DMS53 (cell line): ENCODE measurements at places on chromosomes 2 and 18.

- DNase-seq: no peak
Measured at GRCh38 chr2:129751409-129751808, 228.1 kb upstream of the RAB6C start.

DNA sequence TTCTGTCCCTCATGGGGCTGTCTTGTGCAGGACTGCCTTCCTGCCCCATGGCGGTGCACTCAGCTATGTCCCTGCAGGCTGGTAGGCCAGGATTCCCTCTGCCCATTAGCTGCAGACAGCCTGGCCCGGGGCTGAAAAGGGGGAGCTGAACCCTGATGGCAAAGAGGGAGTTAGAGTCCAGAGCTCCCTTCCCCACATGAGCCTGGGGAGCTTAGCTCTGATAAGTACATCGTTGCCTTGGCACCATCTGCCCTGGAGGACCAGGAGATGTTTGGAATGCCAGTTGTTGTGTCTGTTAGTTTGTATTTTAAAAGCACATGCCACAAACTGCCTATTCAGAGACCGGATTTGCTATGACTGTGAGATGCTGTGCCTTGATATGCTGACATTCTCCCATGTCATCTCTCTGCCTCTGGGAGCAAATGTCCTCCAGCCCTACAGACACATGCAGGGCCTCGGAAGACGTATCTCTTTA, 65.1 kb upstream of the AFF3 start:
- no peak for DNase-seq

GRCh38 chr2:150388289-150388625, 99.2 kb downstream of the RND3 start:
- no peak for DNase-seq

DNA sequence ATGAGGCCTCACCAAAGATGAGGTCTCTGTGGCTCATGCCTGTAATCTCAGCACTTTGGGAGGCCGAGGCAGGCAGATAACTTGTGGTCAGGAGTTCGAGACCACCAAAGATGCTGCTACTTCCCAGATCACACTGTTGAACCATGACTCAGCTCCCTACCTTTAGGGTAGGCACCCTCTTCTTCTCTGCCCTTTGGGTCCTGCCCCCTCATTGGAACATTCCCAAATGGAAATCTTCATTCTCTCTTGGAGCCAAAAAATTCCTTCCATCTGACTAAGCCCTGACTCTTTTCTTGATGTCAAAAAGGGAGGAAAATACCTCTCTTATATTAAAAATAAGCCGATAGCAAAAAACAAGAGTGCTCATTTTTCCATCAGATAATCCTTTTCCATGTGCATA, 183.5 kb downstream of the PAX3 start:
- DNase-seq: no peak

GRCh38 chr2:2681711-2682251, 350.7 kb upstream of the MYT1L start:
- no peak for DNase-seq

- no peak for DNase-seq
Measured at GRCh38 chr2:160293391-160294091, 93.5 kb upstream of the ITGB6 start.

- DNase-seq: no peak
Measured at GRCh38 chr2:71463342-71463654, 9.9 kb downstream of the DYSF start.

DNA sequence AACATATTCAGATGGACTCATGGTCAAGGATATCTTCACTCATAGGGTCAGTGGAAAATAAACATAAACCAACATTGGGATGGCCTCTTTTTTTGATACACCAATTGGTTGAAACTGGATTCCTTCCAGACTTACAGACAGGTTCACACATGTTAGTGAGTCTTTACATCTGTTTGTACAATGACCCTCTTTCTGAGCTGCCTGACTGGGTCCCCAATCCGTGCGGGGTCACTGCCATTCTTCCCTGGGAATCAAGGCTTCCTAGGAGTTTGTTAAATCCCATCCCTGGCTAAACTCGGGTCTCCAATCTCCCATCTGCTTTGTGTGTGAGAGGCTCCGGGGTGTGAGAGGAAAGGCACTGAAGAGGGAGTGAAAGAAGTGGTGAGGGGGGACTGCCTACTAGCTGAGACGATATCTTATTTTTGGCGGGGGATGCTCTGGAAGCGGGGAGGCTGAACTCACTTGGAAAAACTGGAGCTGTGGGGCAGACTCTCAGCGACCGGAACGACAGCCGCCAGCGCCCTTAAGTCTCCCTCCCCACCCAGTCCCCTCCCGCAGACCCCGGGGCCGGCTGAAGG, 487 bp downstream of the STARD6 start:
- DNase-seq: no peak

DNA sequence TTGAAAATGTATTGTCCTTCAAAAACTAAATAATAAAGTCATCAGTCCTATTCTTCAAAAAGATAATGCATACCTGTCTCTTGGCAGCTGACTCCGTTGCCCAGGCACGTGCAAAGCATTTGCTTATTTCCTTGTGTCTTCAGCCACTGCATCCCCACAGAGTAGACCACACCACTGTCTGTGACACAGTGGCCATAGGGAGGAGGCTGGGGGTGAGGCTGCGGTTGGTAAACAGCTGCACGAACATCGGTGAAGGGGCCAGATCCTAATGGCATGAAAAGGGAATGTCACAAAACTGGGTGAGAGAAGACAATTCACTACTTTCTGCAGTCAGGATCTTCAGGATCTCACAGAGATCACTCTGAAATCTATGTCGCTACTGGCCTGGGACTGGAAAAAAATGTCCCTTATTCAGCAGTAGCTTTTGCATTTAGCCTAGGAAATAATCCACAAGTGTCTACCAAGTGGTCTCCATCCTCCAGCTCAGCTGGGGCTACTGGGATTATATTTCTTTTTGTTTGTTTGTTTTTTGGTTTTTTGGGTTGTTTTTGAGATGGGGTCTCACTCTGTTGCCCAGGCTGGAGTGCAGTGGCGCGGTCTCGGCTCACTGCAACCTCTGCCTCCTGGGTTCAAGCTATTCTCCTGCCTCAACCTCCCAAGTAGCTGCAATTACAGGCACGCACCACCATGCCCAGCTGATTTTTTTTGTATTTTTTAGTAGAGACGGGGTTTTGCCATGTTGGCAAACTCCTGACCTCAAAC, 10.7 kb downstream of the FN1 start:
- DNase-seq: no peak

- DNase-seq: peak; percentile 13
Measured at GRCh38 chr18:69022426-69022825, 224.5 kb downstream of the CCDC102B start.

DNA sequence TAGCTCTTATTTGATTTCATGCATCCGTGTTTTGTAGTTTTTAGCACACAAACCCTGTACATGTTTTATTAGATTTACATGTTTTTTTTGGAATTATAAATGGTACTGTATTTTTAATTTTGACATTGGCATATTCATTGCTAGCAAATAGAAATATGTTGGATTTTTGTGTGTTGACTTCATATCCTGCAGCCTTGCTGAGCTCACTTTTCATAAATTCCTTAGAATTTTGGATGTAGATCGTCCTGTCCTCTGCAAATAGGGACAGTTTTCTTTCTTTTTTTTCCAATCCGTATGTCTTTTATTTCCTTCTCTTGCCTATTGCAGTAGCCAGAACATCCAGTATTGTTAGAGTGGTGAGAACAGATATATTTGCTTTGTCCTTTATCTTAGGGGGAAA, 46.7 kb upstream of the GPR17 start:
- DNase-seq: no peak

- DNase-seq: no peak
Measured at GRCh38 chr2:237156031-237156856, 70.6 kb downstream of the COPS8 start.

- no peak for DNase-seq
Measured at GRCh38 chr2:144431392-144431783, 88.5 kb downstream of the ZEB2 start.

DNA sequence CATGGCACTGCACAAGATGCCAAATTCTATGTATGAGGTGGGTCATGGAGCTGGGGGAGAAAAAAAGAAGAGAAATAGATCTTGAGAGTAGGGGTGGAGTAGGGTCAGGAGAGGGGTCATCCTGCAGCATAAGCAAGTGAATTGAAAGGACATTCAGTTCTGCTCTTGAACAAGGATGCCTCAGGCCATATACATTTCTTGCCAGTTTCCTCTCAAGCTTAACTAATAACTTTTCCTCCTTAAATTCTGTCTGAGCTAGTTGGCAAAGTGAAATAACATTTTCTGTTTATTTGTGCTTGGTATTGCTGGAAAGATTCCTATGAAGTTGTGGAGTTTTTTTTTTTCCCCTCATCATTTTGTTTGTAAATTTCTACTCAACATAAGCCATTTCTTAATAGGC, 99.0 kb upstream of the LTBP1 start:
- no peak for DNase-seq

- peak; percentile 42 for DNase-seq
Measured at GRCh38 chr2:105237045-105237765, 4.3 kb upstream of the GPR45 start.

GRCh38 chr2:209767316-209767715, 4.3 kb upstream of the UNC80 start:
- DNase-seq: no peak

DNA sequence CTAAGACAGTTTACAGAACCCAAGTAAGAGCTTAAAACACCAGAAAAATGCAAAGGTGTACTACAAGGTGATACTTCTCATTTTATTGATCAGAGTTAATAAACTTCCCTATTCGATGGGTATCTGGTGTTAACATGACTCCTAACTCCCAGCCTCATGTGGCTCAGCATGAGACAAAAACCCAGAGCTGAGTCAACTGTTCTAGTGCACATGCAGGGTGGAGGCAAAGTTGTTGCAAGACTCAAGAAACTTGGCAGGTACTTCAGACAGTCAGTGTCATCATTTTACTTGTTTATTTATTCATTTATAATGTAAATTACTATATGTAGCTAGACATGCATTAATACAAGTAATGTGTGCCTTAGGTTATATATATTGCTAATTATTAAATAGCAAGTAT, 216.6 kb upstream of the DSEL start:
- DNase-seq: peak; percentile 13

DNA sequence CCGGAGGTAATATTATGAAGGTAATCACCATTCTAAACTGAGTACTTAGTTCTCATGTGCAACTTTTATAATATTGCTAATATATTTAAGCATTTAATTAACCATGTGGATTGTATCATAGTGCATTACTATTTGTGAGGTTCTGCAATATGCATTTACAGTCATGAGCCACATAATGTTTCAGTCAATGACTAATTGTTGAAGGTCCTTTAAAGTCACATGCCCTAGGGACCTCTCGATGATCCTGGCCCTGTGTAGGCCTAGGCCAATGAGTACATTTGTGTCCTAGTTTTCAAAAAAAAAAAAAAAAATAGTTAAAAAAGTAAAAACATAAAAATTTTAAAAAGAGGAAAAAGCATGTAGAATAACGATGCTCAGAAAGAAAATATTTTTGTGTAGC, 298.0 kb downstream of the DSEL start:
- no peak for DNase-seq

- DNase-seq: no peak
Measured at GRCh38 chr2:128395640-128396499, 77.2 kb upstream of the HS6ST1 start.

DNA sequence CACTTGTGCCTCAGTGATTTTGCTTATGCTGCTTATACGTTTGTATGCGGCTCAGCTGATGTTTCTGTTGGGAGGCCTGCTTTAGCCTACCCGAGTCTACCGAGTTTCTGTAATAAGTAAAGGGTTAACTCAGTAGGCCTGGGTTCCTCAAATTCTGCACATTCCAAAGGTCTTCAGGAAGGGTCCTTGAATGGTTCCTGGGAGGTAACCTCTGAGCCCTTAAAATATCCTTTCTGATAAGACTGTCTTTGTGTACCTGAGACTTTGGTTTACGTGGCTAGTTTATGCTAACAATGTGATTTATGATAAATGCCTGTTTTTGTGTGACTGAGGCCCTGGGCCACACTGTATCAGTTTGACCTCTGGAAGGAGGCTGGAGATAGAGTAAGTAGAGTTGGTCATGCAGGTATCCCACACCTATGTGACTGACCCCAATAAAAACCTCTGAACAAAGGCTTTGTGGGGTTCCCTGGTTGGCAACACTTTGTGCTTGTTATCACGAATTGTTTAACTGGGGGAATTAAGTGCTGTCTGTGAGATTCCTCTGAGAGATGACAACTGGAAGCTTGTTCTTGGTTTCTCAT, 18.9 kb upstream of the PNPT1 start:
- no peak for DNase-seq

GRCh38 chr2:25483607-25484266, 142.0 kb upstream of the DNMT3A start:
- DNase-seq: no peak

- DNase-seq: peak; percentile 74
Measured at GRCh38 chr2:11128243-11128951, 26.9 kb upstream of the SLC66A3 start.

DNA sequence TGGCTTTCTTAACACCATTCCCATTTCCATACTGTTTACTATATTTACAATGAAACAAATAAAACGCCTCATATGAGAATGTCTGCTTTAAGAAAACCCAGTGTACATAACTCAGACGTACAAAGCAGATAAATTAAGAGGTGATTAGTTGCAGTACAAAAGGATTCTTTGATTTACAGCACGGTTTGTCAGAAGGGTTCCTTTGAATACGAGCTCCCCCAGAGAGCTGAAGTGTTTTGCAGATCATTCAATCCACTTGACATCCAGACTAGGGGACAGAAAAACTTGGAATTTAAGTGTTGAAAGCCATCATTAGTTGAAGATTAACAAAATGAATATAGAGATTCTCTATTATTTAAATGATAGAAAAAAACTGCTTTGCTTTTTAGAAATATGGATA, 72.5 kb downstream of the RAPGEF4 start:
- DNase-seq: no peak

GRCh38 chr2:107322416-107322815, 436.4 kb upstream of the ST6GAL2 start:
- DNase-seq: no peak

GRCh38 chr2:238593236-238593635, 166.5 kb downstream of the ASB1 start:
- DNase-seq: no peak

- no peak for DNase-seq
Measured at GRCh38 chr2:898319-898718, 52.3 kb upstream of the SNTG2 start.

DNA sequence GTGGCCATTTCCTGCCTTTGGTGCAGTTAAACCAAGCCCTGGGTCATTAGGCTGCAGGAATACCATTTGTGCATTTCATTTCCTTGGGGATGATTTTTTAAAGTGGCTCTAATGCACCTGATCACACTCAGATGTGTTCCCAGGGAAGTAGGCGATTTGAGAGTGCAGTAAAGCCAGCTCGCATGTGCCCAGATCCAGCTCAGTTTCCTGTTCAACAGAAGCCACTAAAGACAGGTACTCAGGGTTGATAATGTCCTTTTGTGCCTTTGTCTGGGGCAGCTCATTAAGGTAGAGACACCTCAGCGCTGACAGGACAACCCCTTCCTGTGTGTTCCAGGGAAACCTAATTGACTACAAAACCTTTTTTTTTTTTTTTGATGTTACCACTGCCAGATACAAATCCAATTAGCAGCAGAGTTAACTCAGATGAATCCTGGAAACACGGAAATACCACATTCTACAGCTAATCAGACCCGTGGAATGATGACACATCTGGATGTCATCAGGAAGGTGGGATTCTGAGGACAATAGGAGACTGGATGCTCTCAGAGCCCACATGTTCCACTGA, 15.2 kb upstream of the CHRNA1 start:
- DNase-seq: no peak

- DNase-seq: no peak
Measured at GRCh38 chr2:207516206-207516605, 13.6 kb upstream of the CREB1 start.

GRCh38 chr2:37851828-37852584, 73.1 kb upstream of the RMDN2 start:
- no peak for DNase-seq
